Activated gamma-delta T cell treated with anti-CD3 and anti-CD28 coated beads, Interleukin-2, amount 50 U/mL, for 16 hours (primary cell): ENCODE measurements at places on chromosomes 5 and 9.

DNA sequence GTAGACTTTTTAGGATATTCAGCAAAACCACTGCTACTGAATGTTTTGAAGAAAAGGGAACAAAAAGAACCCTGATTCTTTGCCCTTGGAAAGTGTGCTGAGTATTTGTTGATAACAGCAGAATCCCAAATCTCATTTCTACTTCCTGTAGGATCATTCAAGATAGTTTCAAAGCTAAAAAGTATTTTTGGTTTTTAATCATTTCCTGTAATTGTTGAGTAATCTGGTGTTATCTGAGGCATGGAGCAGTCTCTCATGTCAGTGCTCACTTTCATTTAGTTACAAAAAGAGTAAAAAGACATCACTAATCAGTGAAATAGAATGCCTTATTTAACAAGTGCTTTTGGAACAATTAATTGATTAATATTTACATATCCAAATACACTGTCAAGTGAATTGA, 56.1 kb downstream of the ITGA2 start:
- no peak for DNase-seq

GRCh38 chr9:119701651-119702050, 332.4 kb upstream of the BRINP1 start:
- DNase-seq = no peak

DNA sequence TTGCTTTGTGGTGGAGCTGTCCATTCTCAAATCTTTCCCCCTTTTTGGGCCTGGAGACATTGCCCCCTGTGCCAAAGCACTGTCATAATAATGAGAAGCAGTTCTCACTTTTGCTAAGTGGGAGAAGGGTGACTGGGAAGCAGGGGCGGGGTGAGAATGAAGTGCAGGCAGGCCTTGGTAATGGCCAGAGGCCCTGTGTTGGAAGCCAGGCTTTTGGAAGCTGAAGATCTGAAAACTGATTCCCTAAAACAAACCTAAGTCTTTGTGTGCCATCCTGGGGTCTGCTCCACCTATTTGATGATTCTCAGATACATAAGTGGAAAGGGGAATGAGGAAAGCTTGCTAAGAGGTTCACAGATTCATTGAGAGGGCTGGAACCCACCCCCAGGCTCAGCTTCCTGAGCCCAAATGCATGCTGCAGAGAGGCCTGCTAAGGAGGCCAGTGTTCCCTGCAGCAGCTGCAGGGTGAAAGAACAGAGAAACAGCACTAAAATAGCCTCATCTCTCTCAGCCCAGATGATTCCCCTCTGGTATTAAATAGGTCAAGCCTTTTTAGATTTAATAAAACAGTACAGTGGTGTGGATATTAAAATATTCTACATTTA, 75.0 kb downstream of the NSG2 start:
- DNase-seq = no peak

DNA sequence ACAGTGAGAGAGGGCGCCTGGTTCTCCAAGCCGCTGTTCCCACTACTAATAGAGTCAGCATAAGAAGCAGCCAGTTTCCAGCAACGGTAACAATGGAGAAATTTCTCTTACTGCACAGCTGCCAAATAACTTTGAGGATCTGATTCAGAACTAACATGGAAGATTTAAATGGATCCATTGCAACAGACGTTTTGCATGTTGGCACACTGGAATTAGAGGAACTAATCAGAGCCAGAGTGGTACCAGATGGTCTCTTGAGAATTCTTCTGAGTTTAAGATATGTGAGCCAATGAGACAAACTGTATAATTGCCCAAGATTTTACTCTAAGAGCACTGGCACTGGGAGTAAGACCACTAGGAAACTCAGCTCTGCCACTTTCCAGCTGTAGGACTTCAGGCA, 186.5 kb downstream of the EFNA5 start:
- DNase-seq = no peak

DNA sequence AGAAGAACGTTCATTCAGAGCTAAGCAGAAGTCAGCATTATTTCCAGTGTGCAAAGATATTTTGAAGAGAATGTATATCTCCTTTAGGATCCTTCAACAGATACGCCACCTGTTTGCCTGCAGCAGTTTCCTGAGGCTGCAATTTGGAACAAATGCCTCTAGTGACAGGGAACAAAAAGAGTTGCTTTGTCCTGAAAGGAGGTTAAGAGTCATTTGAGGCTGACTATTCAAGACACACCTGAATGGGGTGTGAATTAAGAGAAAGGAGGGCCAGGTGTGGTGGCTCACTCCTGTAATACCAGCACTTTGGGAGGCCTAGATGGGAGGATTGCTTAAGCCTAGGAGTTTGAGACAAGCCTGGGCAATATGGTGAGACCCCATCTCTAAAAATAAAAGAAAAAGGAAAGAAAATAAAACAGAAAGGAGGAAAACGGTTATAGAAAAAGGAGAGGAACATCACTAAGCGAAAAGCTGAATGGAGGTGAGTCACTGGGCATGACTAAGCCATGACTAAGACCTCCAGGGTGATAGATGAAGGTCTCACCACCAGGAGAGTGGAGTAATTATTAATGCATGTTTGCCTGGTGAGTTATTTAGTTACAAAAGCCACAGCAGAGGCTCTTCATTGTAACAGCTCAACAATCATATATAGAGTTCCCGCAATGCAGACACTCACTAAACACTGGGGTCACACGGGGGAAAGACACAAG, 255.2 kb upstream of the TNC start:
- no peak for DNase-seq
